Vagina (tissue), 2 donors: ENCODE measurements at places on chromosomes 12 and 14.

- no peak for DNase-seq
These were observed 205.4 kb downstream of the DAD1 start for GRCh38 chr14:22383515-22384166.

DNA sequence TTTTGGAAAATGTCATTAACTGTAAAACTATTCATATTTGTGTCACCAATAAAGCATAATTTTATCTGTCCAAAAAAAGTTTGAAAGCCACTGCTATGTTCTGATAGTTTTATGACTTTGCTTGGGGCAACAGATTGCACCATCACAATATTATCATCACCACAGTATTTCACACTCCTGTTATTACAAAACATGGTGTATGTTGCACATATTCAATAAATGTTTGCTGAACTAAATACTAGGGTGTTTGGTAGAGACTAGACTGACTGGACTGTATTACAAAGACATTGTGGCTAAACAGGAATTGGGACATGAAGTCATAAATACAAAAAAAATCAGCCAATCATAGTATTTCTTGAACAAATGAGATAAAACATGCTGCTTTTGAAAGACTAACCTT, 55.1 kb downstream of the PAWR start:
- no peak for DNase-seq

GRCh38 chr12:42587601-42588523, 1.7 kb downstream of the PRICKLE1 start:
- DNase-seq = no peak

- DNase-seq = no peak
These were observed 66.6 kb downstream of the FLRT2 start for GRCh38 chr14:85596562-85596961.

DNA sequence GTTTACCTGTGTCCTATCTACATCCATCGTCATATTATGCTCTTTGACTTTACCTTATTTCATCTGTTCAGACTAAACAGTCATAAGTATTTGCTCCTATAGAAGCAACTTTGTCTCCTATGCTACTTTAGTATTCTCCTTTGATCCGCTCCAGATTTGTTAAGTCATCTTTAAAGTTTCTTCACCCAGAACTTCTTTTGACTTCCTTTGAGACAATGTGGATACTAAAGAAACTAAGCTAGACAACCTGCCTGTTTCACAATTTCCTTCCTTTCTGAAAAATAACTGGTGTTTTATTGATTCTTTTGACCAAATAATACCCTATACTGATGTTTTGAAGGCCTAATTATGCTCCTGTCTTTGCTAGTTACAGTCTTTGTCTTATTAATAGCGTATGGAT, 30.0 kb upstream of the LRRK2 start:
- no peak for DNase-seq

GRCh38 chr14:60090864-60091519, 731 bp upstream of the PCNX4 start:
- DNase-seq = no peak

- DNase-seq = no peak
These were observed 92.8 kb upstream of the BBS10 start for GRCh38 chr12:76441016-76441415.

DNA sequence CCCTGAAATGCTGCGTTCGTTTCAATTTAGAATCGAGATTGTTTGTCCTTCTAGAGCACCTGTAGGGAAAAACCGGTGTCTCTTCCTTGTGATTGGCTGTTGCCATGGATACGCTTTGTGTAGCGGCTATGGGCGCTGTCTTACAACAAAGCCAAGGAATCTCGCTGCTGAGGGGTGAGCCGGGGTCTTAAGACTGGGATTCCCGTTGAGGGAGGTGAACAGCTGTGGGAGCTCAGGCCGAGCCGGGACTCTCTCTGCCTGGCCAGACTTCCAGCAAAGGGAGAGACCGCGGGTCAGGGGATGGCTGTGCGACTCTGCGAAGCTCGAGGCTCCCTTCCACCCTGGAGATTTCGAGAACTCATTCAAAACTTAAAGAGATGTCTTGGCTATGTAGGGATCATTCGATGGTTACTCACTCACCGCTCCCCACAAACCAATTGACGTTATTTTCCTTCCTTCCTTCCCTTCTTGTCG, at the start of the genes LRRIQ1 and TSPAN19:
Gene LRRIQ1, plus strand, starts transcription at position 118 of the 474 bp plus-strand sequence. CDS start 1,826 bp downstream, outside the sequence.
Gene TSPAN19, minus strand, starts transcription at position 44 of the 474 bp plus-strand sequence. CDS start 6,331 bp downstream, outside the sequence.
- no peak for DNase-seq

DNA sequence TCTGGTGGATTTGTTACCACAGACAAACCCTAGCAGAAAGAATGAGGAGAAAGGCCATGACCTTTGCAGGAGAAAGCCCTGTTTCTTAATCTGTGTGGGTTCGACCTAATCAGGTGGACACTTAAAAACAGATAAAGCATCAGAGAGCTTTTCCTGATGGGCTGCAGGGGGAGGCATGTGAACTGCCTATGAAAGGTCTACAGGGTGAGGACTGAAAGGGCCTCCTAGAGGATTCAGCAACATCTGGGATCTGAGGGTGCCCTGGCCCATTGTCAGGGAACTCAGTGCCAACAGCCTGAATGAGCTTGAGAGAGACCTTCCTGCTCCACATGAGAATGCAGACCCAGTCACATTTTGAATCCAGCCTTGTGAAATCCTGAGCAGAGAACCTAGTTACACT, 178.8 kb upstream of the DDHD1 start:
- no peak for DNase-seq

- DNase-seq = no peak
These were observed 136.4 kb downstream of the MDGA2 start for GRCh38 chr14:47539031-47539461.

- DNase-seq = no peak
These were observed 102.8 kb upstream of the FGD4 start for GRCh38 chr12:32296567-32296966.

GRCh38 chr12:5723071-5723470, 222.0 kb downstream of the ANO2 start:
- DNase-seq = no peak

DNA sequence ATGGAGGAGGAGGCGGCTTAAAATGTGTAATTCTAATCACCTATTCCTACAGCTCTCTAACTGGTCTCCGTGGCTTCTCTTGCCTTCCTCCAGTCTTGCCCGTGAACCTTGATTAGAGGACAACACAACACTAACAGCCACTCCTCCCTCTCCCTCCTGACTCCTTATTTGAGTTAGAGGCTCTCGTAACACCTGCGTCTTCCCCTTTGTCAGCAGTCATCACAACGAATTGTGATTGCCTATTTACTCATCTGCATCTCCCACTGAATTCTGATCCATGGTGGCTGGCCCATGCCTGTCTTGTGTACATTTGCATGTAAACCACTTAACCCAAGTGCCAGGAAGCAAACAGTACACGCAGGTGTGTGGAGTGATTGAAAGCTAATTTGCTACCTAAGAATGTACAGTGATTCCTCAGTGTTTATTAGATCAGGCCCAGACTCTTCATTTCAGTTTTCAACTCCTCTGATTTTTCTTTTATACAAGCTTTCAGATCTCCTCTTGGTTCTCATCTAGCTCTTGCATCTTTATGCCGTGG, 154.5 kb downstream of the MON2 start:
- no peak for DNase-seq

- no peak for DNase-seq
These were observed 43.6 kb downstream of the DYNC1H1 start for GRCh38 chr14:102007916-102008418.

DNA sequence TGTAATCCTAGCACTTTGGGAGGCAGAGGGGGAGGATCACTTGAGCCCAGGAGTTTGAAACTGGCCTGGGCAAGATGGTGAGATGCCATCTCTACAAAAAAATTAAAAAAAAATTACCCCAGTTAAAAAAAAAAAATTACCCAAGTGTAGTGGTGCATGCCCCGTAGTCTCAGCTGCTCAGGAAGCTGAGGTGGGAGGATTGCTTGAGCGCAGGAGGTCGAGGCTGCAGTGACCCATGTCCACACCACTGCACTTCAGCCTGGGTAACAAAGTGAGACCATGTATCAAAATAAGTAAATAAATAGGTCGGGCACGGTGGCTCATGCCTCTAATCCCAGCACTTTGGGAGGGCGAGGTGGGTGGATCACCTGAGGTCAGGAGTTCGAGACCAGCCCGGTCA, 128.8 kb downstream of the VRK1 start:
- no peak for DNase-seq
